ENCODE measurements at places on chromosomes 12 and 14.

GRCh38 chr12:51864833-51865670 is 16.5 kb upstream of the FIGNL2 start:
- DNase-seq, result no peak

DNA sequence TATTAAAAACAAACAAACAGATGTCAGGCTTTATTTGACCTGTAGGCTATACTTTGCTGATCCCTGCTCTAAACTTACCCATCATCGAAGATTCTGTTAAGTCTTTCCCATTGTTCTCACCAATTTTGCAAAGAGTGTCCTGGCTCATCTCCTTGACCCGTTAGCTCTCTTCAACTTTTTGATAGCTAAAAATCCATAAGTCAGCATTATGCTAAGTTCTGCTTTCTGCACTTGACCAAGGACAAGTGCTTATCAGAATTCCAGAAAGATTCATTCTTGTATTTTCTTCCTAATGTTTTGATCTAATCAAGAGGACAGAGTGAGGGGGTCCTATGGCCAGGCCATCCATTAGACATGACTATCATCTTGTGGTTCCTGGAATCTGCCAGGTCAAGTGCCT is 503.5 kb downstream of the FUT8 start:
- DNase-seq, result no peak

DNA sequence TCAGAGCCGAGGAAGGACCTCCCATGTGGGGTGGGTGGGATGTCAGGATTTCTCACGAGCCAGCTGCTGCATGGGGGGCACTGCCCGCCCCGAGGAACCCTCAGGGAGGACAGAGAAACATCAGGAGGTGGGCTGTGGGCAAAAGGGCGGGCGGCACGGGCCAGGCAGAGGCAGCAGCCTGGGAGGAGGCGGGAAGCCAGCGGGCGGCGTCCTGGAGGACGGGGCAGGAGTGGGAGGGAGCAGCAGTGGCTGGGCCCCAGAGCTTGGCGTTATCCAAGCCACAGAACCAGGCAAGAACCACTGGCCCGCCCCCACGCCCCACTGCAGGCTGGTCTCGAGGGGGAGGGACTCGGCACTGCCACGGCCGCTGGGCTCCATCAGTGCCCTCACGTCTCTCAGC is 2.4 kb downstream of the C14orf180 start:
- DNase-seq, result no peak

DNA sequence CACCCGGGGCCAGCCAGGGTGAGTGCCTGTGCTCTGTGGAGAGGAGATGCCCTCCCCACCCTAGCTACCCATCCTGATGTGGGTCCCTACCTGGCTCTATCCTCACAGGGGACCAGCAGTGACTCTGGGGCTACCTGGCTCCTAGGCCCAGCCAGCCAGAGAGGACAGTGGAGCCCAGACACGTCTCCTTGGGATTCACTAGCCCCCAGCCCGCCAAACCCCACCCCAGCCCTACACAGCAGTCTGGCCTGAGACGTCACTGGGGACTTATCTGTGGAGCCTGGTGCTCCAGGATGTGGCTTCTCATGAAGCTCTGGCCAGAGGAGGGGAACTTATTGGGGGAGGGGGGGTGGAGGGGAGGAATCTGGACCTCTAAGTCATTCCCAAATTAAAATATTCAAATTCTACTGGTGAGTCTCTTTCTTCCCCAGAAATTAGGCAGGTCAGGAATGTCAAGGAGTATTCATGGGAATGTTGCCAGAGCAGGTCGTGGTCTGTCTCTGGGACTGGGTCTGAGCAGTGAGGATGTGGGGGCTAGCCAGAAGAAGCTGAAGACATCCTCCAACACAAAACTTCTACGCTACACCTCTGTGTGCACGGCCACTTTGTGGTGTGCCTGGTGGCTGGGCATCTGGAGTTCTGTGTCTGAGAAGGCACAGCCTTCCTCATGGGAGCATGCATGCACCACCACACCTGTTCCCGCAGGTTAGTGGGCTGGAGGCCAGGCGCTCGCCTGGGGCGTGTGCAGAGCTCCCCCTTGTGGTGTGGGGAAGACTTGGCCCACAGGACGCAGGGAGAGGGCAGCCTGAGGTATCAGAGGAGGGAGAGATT is 2.7 kb downstream of the CMTM5 start:
- DNase-seq, result peak; percentile 55

DNA sequence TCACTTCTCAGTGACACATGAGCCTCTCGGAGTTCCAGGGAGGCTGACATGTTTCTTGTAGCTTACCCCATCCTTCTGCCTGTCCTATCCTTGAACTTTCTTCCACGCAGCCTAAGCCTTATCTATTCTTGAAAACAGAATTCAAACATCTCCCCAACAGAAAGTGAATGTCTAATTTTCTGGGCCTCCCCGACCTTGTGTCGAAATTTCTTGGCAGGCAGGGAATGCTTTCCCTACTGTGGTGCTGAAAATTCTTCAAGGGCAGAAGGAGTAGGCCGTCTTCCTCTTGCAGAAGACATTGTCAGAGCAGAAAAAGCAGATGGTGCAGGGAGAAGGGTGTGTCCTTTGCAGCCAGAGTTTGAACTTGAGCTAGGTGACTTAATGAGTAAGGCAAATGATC is 63.0 kb upstream of the TCL1B start:
- no peak for DNase-seq

DNA sequence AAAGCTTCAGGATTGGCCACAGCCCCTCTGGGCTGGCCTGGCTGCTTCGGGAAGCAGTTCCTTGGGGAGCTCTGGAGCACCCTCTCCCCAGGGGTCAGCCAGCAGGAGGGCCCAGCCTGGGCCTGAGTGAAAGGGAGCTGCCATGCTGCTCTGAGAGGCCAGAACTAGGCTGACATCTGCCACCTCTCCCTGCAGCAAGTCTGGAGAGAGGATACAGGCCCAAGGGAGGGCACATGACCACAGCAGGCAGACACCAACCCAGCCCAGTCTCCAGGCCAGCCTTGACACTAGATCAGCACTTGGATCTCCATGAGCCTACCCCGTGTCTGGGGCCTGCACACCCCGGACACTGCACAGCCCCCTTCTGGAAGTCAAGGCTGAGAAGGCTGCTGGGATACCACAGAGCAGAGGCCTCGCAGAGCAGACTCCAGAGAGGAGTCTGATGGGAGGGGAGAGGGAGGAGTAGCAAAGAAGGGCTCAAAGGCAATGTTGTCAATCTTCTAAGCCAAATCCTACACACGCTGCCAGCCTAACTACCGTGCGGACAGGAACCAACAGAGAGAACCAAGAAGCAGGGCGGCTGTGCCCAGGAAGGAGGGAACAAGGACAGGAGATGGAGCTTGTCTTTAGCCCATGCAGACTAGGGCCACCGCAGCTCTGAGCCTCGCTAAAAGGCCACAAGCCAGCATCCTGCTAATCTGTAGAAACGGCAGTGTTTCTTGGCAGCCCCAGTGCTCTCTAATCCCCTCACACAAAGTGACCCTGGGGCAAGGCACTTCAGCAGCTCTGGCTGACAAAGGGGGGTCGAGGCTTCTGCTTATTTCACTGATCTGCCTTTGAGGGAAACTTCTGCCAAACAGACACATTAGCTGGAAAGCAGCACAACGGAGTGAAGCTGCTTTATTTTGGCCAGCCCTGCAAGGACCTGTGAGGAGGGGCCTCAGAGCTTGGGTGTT is 12.9 kb downstream of the COL2A1 start:
- no peak for DNase-seq

DNA sequence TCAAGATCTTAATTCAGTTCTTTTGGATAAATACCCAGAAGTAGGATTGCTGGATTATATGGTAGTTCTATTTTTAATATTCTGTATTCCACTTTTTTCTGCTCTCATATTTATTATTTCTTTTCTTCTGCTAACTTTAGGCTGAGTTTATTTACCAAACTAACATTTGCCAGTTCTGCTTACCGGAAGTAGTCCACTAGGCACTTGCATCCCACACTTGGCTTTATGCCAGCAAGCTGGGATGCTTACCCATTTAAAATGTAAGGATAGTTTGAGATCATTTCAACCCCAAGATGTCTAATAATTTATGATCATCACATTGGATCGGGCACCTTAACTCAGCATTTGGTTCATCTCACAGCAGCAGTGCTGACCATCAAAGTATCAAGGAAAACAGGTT is 96.8 kb downstream of the PIK3C2G start:
- DNase-seq, result no peak

GRCh38 chr14:55448141-55448614 is 7.8 kb upstream of the TBPL2 start:
- no peak for DNase-seq

DNA sequence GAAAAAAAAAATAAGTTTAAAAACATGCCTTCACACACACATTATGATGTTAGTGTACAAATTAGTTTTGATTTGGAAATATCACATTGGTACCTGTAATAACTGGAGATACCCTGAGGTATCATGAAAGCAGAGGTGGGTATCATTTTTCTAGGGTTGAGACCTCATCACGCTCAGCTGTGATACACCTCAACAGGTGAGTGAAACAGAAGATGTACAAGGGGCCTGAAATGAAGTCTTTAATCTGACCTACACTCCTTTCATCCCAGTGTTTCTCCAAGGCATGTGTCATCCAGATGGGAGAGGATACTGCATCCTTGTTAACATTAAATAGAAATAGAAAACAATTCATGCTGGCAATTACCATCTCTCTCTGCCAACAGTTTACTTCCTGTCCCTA is 7.4 kb downstream of the BMP4 start:
- no peak for DNase-seq

DNA sequence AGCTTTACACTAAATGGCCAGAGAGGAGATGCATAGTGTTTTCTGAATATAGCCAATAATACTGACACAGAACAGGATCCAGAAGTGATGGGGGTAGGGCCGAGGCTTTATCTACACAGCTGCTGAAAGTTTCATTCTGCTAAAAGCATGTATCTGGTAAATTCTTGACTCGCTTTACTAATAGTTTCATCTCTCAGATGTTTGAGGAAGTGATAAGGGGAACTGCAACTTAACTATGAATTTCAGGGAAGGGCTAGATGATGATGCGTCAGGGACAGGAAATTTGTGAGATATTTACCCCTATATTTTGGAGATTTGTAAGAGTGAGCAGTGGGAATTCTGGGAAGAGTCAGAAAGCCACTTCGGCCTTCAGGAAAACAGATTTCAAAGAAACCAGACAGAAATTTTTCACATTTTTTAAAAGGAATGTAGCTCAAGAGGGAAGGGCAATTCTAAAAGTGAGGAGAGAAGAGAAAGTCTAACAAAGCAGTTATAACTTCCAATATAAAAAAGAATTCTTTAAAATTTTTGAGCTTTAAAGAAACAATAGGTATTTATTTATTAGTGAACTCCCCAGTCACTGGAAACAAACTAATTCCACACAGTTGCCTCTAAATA is 243.1 kb downstream of the BCAT1 start:
- DNase-seq, result peak; percentile 5

DNA sequence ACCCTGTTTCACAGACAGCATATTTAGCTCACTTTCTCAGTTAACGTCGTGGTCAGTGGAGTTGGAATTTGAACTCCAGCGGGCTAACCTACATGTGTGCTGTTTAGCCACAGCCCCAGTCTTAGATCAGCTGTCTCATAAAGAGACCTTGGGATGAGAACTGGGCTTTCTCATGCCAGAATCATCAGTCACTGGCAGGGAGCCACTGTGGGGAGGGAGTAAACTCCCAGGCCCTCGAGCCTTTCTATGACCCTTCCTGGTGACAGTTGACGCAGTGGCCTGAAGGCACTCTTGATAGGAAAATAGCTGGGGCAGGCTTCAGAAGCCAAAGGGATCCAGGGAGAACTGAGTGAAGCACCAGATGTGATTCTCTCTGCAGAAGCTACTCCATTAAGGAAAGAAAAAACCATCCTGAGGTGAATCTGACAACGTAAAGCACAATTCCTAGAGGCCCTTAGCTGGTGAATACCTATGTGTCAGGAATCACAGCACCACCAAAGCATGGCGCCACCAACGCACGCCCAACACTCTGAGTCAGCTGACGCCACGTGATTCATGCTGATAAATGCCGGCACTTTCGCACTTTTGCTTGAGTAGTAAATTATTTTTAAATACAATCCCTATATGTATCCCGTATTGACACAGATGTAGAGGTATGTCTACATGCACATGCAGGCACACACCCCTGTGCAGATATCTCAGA is 279.6 kb upstream of the TMEM132C start:
- DNase-seq, result no peak

DNA sequence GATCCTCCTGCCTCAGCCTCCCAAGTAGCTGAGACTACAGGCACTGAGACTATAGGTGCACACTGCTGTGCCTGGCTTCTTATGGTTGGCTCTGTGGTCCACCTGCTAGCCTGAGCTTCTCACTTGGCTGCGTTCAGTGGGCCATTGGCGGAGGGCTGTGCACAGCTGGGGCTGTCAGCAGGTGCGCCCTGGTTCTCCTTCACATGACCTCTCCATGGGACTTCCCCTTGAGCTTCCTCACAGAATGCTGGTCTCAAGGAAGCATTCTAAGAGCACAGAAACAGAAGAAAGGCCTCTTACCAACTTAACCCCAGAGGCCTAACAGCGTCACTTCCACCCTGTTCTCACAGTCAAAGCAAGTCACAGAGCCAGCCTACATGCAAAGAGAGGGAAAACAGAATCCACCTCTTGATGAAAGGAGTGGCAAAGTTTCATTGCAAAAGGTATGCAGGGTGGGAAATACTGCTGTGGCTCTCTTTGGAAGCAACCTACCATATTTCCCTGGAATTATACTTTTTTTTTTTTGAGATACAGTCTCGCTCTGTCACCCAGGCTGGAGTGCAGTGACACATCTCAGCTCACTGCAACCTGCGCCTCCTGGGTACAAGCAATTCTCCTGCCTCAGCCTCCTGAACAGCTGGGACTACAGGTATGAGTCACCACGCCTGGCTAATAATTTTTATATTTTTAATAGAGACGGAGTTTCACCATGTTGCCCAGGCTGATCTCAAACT is 9.3 kb downstream of the RILPL2 start:
- peak; percentile 73 for DNase-seq

DNA sequence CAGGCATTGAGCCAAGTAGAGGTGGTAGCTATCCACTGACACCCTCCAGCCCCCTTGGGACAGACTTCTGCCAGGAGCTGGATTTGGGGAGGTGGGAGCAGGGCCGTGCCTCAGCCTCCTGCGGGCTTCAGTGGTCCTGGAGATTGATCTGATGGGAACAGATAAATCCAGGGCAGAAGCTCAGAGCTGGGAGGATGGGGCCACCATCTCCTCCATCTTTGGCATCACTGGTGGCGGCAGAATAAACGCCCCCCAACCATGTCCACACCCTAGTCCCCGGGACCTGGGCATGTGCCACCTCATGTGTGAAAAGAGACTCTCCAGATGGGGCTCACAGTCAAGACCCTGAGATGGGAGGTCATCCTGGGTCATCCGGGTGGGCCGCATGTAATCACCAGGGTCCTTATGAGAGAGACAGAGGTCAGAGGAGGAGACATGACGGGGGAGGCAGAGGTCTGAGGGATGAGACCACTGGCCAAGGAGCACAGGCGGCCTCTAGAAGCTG is 209.6 kb upstream of the RTL1 start:
- DNase-seq, result no peak

DNA sequence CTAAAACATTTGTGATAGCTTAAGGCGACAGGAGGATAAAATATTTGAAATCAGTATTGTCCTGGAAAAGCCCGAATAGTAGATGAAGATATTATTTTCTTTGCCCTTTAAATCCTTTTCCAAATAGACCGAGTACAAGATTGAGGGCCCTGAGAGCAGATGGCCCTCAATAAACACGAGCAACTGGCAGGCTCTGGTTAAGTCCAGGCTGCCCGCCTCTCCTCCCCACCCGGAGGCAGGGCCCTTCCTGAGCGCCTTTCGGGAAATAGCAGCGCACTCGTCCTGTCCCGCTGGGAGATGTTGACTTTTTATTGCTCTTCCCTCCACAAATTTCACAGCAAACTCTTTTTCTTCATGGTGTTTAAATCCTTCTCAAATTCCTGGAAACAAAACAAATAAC is 50.8 kb upstream of the MAX start:
- no peak for DNase-seq

- peak; percentile 50 for DNase-seq
Observed at GRCh38 chr12:49098035-49098451, 3.4 kb upstream of the DHH start.

- no peak for DNase-seq
Observed at GRCh38 chr12:62328296-62328921, 68.2 kb downstream of the USP15 start.

Data from CD4-positive, alpha-beta T cell treated with Interferon gamma for 1 hour (primary cell).